ENCODE measurements at places on chromosomes 16 and 17. TPM values are rescaled to one million over a fixed set of nuclear protein-coding genes. Genes with fewer than 3 reads are reported as not detected.

Gene NKD1
- total RNA-seq = 2.1 TPM

Gene ACSM2A
- not detected for total RNA-seq

Gene C1QL1
- total RNA-seq = 0.38 TPM

Gene MYH11
- not detected for total RNA-seq

Gene CTRB2
- total RNA-seq = not detected

Gene MRM1
- total RNA-seq = 17.0 TPM

Gene NAGS
- total RNA-seq = 0.33 TPM

Gene PDPK1
- 40.3 TPM for total RNA-seq

Gene DLX4
- not detected for total RNA-seq

Gene GNGT2
- total RNA-seq = 39.8 TPM

Gene GRIN2A
- total RNA-seq = not detected

Gene SLC9A5
- 5.4 TPM for total RNA-seq

Gene KRT36
- not detected for total RNA-seq

Gene TMC5
- total RNA-seq = 0.09 TPM

Gene IQCK
- total RNA-seq = 0.82 TPM

All from activated CD8-positive, alpha-beta memory T cell treated with anti-CD3 and anti-CD28 coated beads, Interleukin-2, amount 10 ng/mL, durations not matched to agents 7 days and 5 days (primary cell).